NCI-H2029 treated with DMSO at 0.1 percent for 48 hours (cell line): ENCODE measurements at places on chromosomes 5 and 9.

- DNase-seq: no peak
Measured at GRCh38 chr5:80337379-80337778, 17.6 kb downstream of the SPZ1 start.

GRCh38 chr9:81370096-81370495 is 319.3 kb downstream of the TLE1 start:
- DNase-seq: no peak

GRCh38 chr5:157108976-157109375 is at the start of gene HAVCR2:
HAVCR2 (minus strand) TSS chr5:157109044; CDS start chr5:157108983, 61 bp downstream.
- DNase-seq: no peak

GRCh38 chr9:138070815-138071214 is 193.2 kb downstream of the CACNA1B start:
- DNase-seq: no peak

DNA sequence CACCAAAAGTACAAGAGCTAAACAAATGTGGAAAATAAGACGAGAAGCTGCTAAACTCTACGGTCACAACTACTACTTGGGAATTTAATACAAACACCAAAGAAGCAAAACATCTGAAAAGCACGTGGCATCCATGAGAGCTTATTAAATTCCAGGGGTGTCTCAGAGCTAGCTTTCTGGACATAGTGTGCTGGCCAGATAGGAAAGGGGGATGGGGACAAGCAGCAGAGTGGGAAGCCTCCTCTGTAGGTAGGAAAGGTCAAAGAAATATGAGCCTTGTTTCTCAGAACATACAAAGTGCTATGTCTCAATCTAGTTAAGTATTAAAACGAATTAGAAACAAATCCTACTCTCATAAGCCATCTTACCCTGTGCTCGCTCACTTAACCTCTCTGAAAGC is 51.3 kb upstream of the GOLPH3 start:
- DNase-seq: no peak

- peak; percentile 38 for DNase-seq
Measured at GRCh38 chr9:12774861-12775678, at the start of gene LURAP1L. LURAP1L (plus strand) TSS chr9:12775020; CDS start chr9:12775716, 696 bp downstream.

DNA sequence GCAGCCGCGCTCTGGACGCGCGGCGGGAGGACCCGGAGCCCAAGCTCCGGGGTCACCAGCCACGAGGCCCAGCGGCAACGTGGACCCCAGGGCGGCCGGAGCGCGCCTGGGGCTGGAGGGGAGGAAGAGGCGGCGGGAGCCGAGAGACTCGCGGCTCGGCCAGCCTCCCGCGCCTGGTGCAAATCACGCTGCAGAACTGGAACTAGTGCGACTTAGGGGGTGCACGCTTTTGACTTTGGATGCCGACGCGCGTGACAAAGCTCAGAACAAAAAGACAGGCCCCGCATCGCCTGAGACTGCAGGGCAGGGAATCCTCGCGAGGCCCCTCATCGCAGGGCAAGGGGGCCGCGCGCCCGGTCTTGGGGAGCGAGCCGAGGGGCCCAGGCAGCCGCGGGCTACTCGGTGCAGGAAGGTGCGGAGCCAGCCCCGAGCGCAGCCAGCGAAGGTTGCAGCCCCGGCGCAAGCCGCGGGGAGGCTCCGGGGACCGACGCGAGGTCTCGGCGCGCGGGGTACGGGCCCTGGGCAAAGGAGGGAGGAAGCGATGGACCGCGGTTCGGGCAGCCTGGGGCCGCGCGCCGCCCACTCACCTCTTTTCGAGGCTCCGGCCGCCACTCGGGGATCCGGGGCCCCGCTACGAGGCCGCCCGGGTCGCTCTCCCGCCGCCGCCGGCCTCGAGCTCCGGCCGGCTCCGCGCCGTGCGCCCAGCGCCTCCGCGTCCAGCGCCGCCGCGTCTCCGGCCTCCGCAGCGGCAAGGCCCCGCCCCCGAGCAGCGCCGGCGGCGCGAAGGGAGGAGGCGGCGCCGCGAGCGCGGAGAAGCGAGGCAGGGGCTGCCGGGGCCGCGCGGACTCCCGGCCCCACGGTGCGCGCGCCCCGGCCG is at the start of gene GOLM1:
GOLM1 (minus strand) TSS at position 735 of the 877 bp plus-strand sequence. CDS start 20,238 bp downstream, outside the sequence.
- DNase-seq: peak; percentile 14

- DNase-seq: no peak
Measured at GRCh38 chr5:23319901-23320300, 187.5 kb upstream of the PRDM9 start.

DNA sequence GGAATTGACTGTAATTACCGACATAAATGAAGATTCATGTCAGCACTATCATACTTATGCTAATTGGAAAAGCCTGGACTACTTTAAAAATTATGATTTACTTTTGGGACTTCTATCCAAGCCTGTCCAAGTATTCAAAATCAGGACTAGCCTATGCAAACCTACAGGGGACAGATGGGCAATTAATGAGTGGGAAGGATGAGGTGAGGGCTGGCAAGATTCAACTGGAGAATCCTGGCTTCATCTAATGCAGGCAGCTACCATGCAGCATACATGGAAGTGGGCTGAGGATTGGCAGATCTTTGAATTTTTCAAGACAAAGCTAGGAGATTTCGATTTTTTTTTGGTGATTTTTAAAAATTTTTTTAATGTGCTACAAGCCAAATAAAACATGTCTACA is 532.6 kb downstream of the CSNK1G3 start:
- DNase-seq: no peak

GRCh38 chr5:119996128-119996527 is 366.8 kb downstream of the FAM170A start:
- no peak for DNase-seq
